ENCODE measurements at places on chromosomes 11 and 22.

DNA sequence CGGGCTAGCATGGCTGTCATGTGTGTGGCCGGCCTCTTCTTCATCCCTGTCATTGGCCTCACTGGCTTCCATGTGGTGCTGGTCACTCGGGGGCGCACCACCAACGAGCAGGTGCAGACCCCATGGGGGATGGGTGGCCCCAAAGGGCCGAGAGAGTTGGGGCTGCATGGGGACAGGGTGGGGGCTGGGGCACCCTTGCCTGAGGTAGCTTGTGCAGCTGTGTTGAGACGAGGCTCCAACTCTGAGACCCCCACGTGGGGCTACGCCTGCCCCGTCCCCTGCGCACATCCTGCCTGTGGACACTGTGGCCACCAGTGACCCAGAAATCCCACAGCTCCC lies 8.5 kb downstream of the ZDHHC8 start:
- no peak overlapping the region for H3K4me3 ChIP-seq
- H3K27me3 ChIP-seq: no peaks in the 10 kb centered on the region
- no peak overlapping the region for H3K27ac ChIP-seq
- no peak for DNase-seq
- peaks cover 11% of the 10 kb centered on the region for H3K36me3 ChIP-seq

DNA sequence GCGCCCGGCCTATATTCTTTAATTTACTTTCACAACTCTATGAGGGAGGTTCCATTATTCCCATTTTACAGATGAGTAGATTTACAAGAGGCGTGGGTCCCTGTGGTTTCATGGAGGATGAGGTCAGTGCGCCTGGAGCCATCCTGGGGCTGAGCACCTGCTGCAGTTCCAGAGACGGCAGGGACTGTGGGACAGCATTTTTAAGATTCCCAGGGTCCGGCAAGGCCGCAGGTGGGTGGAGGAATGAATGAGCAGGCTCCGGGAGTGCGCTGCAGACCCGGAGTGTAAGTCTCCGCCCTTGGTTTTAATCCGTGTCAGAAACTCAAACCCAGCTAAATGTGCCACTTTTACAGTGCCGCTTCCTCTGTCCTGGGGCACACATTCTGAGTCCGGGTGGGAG lies 4.1 kb upstream of the CHRM1 start:
- peak overlapping the region; percentile 42 for H3K4me3 ChIP-seq
- 0 out of 2 replicates have a peak, but pooled peaks cover 3% of the 10 kb centered on the region for H3K4me1 ChIP-seq
- H3K36me3 ChIP-seq: no peaks in the 10 kb centered on the region
- no peak overlapping the region for H3K27ac ChIP-seq
- DNase-seq: no peak
- peaks cover 26% of the 10 kb centered on the region for H3K27me3 ChIP-seq

- DNase-seq: no peak
- no peaks in the 10 kb centered on the region for H3K36me3 ChIP-seq
- H3K4me3 ChIP-seq: no peak overlapping the region
- H3K27ac ChIP-seq: no peak overlapping the region
Measured at GRCh38 chr11:105007463-105007862, 15.5 kb downstream of the CASP5 start.

DNA sequence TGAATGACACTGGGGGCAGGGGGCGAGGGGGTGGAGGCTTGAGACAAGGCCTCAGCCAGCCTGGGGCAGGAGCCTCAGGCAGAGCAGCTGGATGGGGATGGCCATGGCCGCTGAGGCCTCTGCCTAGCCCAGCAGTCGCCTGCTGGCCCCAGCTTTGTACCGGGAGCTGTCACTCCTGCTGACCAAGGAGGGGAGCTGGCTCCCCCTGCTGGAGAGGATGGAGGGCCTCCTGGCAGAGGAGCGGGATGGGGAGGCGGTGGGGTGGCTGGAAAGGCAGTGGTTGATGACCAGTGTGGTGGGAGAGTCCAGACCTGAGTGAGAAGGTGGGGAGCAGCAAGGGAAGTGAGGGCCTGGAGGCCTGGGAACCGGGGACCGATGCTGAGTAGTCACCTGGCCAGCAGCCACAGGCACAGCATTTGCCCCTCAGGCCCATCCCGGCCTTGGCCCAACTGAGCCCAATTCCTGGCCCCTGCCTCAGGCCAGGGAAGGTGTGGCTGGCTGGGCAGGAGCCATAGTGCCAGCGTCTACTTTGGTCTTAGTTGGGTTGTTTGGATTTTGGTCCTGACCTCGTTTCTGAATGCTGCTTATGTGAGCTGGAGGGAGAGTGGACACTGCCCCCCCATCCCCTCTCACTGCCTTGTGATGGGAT lies 6.0 kb upstream of the SUSD2 start:
- H3K36me3 ChIP-seq: peaks cover 9% of the 10 kb centered on the region
- no peaks in the 10 kb centered on the region for H3K27me3 ChIP-seq
- H3K27ac ChIP-seq: no peak overlapping the region
- H3K4me3 ChIP-seq: no peak overlapping the region
- H3K4me1 ChIP-seq: no peaks in the 10 kb centered on the region
- DNase-seq: no peak

DNA sequence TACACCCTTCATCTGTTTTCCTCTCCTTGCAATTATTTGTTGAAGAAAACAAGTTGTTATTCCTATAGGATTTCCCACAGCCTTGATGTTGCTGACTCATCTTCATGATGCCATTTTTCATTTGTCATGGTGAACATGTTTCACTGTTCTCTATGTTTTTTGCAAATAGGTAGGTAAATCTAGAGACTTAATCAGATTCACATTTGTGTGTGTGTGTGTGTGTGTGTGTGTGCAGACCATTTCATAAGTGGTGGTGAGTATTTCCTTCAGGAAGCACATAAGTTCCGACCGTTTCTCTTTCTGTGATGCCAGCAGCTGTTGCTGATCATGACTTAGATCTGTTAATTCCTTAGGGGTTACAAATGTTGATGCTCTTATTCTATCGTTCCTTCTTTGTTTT lies 80.3 kb upstream of the IZUMO1R start:
- no peak overlapping the region for H3K27ac ChIP-seq
- no peak overlapping the region for H3K4me3 ChIP-seq
- H3K27me3 ChIP-seq: no peaks in the 10 kb centered on the region
- H3K4me1 ChIP-seq: no peaks in the 10 kb centered on the region
- H3K36me3 ChIP-seq: no peaks in the 10 kb centered on the region

DNA sequence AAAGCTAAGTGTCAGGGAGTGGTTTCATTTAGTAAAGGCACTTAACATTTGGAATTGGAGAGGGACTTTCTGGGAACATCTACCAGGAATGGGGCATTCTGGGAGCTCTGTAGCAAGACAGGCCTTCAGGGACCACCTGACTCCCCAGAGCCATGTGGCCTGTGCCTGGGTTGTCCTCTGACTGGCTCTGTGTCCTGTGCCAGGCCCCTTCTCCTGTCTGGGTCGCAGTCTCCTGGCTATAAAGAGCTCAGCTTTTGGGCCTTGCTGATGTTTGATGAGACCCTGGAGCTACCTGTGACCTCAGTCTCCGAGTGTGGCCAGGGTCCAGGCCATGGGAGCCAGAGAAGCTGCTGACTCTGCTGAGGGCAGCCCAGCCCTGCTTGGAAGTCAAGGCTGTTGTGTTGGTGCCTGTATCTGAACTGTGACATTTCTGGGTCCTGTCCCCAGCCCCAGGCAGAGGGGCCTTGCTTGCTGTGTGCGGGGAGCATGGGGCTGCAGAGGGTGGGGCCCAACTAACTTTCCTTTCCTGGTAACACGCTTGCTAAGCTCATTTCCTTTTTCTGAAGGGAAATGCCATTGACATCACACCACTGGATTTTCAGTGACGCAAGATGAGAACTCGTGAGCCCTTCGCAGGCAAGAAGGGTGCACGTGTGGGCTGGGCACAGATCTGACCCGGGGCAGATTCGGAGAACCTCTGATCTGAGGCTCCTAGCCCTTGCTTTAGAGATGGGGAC lies 41.3 kb downstream of the LRRC32 start:
- H3K4me1 ChIP-seq: no peaks in the 10 kb centered on the region
- no peak for DNase-seq
- no peak overlapping the region for H3K4me3 ChIP-seq
- H3K27ac ChIP-seq: no peak overlapping the region
- H3K27me3 ChIP-seq: no peaks in the 10 kb centered on the region

DNA sequence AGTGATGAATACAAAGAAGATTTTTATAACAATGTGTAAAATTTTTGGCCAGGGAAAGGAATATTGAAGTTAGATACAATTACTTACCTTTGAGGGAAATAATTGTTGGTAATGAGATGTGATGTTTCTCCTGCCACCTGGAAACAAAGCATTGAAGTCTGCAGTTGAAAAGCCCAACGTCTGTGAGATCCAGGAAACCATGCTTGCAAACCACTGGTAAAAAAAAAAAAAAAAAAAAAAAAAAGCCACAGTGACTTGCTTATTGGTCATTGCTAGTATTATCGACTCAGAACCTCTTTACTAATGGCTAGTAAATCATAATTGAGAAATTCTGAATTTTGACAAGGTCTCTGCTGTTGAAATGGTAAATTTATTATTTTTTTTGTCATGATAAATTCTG lies 5.3 kb downstream of the BIRC3 start:
- DNase-seq: no peak
- no peak overlapping the region for H3K4me3 ChIP-seq
- no peaks in the 10 kb centered on the region for H3K4me1 ChIP-seq
- H3K36me3 ChIP-seq: no peaks in the 10 kb centered on the region

GRCh38 chr22:20418211-20418788 lies 19.3 kb downstream of the SCARF2 start:
- H3K4me3 ChIP-seq: peak overlapping the region; percentile 9
- no peaks in the 10 kb centered on the region for H3K36me3 ChIP-seq
- no peak for DNase-seq

DNA sequence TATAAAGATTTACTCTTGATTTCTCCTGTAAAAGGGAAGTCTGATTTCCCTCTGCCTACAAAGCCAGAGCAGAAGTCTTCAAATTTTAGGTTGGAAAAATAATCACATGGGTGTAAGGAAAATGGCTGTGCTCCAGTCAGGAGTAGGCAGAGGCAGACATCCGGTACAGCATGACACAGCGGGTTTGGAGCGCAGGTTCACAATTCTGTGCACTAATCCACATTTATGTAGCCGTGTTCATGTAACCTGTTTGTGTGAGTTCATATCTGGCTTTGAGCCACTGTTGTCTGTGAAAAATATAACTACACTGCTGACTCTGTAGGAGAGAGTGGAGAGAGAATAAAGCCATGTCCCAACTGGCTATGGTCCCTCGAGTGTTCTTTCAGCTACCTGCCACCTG lies 248.0 kb downstream of the CASP12 start:
- H3K27ac ChIP-seq: no peak overlapping the region
- H3K36me3 ChIP-seq: no peaks in the 10 kb centered on the region
- no peaks in the 10 kb centered on the region for H3K27me3 ChIP-seq
- DNase-seq: peak; percentile 29

- H3K4me1 ChIP-seq: 0 out of 2 replicates have a peak, but pooled peaks cover 4% of the 10 kb centered on the region
- DNase-seq: no peak
- H3K27ac ChIP-seq: no peak overlapping the region
- no peak overlapping the region for H3K4me3 ChIP-seq
- no peaks in the 10 kb centered on the region for H3K36me3 ChIP-seq
Measured at GRCh38 chr22:25567251-25567675, 2.8 kb downstream of the GRK3 start.

DNA sequence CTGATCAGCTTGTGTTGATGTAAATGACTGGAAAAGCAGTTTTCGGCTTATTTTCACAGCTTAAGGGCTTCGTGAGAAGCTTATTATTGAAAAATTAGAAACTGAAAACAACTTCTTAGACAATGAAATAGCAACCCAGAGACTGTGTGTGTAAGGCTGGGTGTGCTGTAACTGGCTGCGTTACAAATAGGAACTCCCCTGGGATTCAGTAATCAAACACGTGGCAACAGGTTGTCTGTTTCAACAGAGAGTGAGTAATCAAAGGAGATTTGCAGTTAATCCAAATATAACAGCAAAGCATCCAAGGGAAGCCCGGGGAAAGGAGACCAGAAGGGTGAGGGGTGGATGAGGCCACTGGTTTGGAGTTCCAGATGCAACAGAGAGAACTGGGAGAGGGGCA lies 19.2 kb downstream of the NTM start:
- H3K4me3 ChIP-seq: no peak overlapping the region
- H3K27ac ChIP-seq: no peak overlapping the region

GRCh38 chr11:134599299-134599771 lies 187.3 kb upstream of the B3GAT1 start:
- H3K4me3 ChIP-seq: no peak overlapping the region
- H3K27me3 ChIP-seq: no peaks in the 10 kb centered on the region
- no peak overlapping the region for H3K27ac ChIP-seq
- H3K36me3 ChIP-seq: no peaks in the 10 kb centered on the region

- H3K4me3 ChIP-seq: no peak overlapping the region
- DNase-seq: no peak
- H3K4me1 ChIP-seq: peaks cover 2% of the 10 kb centered on the region
- H3K27me3 ChIP-seq: no peaks in the 10 kb centered on the region
- H3K36me3 ChIP-seq: peaks cover 36% of the 10 kb centered on the region
Measured at GRCh38 chr11:65713212-65713969, 1.3 kb downstream of the KAT5 start.
